ENCODE measurements at places on chromosomes 11 and 22.

DNA sequence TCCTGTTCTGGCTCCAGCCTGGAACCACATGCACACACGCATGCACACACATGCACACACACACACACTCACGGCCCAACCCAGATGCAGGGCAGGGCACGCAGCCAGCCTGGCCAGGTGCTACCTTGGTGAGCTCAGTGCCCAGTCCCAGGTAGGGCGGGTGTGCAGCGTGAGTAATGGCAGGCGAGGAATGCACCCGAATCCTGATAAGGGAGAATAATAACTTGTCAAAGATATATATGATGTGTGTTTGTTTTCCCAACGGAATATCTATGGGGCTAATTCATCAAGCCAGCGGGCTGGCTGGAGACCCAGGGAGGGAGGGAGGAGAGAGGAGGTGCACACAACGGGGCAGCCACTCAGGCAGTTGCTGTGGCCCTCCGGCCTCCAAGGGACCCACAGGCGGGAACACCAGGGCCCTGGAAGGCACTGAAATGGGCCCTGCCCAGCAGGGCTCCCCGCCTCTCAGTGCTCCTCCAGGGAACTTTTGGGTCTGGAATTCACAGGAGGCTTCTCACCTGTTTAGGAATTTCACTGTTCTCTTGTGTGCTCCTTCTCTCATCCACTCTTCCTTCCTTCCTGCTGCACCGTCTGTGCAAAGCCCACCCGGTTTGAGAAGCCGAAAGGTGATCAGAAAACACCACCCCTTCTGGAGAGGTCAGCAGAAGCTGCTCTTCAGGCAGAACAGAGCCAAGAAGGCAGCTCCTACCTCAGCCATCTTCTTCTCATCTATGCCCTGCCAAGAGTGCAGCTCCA is 79.0 kb downstream of the BUD13 start:
- no peak for DNase-seq

- DNase-seq: no peak
Observed at GRCh38 chr11:65159012-65159411, 11.0 kb upstream of the SPDYC start.

- DNase-seq: no peak
Observed at GRCh38 chr11:57500515-57500914, 15.0 kb downstream of the SLC43A1 start.

DNA sequence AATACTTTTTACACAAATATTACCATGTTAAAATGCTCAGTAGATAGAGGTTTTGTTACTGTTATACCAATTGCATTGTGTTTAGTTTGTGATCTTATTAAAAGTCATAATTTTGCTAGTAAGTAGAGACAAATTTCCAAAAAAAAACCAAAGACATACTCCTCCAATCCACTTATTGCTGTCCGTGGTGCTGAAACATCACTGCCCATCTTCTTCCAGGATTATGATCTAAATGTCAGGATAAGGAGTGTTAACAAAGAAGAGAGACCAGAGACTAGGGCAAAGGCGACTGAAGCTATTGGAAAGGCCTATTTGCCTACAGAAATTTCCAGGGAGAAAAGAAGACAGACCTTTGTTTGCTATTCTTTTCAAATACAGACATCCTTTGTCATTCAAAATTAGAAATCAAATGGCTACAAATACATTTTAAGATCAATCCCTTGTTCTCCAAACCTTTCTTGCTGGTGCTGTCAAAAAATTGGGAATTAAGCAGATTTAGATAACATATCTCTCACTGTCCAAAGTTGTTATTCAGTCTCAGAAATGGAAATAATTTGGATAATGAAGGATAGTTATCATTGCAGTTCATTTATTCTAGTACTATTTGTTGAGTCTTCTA is 199.7 kb downstream of the C11orf91 start:
- DNase-seq: peak; percentile 35

DNA sequence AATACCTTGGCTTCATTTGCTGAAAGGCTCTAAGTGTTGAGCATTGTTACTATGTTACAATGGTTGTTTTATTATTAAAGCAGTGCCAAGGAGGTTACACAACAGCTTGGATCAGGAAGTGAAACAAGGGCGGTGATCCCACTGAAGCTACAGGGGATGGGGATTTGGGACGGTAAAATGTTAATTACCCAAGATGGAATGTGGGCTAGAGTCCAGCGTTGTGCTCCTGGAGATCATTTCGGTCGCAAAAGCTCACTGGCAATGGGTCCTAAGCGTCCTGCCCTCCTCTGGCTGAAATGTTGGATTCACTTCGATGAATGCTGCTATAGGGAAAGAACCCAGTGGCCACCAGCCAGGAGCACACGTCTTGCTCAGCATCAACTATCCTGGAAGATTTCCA is 48.3 kb downstream of the FAM83F start:
- peak; percentile 44 for DNase-seq

- DNase-seq: no peak
Observed at GRCh38 chr22:36222887-36223450, 16.4 kb downstream of the APOL2 start.

DNA sequence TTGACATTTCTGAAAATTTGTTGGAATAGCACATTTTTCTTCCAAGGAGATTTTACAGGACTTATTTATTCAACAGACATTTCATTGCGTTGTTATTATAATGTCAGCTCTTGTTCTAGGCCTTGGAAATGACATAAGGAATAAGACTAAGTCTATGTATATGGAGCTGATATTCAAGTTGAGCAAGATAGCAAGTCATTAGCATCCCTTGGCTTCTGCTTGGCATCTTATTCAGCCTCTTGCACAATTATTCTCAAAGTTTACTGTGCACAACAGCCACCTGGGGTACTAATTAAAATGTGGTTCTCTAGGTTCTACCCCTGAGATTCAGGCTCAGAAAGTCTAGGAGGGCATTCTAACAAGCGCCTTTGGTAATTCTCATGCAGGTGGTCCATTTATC is 304.8 kb upstream of the DDI1 start:
- DNase-seq: no peak

- no peak for DNase-seq
Observed at GRCh38 chr11:81869351-81870065, 864.2 kb downstream of the FAM181B start.

DNA sequence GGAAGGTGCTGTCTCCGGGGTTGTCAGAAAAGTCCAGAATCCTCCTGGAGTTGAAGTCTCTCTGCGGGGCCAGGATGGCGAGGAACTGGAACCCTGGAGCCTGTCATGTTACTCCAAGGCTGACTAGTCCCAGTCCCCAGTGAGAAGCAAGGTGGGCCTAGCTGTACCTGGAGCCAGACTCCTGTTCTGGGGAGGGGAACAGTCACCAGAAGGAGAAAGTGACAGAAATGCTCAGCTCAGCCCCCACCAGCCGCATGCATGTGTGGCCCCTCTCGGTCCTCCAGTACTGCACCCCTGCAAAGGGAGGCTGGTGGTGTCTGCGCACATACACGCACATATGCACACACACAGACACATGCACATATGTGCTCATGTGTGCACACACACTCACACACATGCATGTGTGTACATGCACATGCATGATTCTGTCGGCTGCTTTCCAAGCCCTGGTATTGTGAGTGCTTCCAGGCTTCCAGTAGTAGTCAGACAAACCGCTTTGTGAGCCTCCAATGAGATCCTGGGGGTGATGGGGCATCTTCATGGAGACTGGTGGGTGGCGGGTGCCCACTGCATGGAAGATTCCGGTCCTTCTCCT is 54.3 kb downstream of the RTL6 start:
- DNase-seq: no peak

GRCh38 chr22:32623943-32624342 is 149.3 kb downstream of the FBXO7 start:
- DNase-seq: no peak

DNA sequence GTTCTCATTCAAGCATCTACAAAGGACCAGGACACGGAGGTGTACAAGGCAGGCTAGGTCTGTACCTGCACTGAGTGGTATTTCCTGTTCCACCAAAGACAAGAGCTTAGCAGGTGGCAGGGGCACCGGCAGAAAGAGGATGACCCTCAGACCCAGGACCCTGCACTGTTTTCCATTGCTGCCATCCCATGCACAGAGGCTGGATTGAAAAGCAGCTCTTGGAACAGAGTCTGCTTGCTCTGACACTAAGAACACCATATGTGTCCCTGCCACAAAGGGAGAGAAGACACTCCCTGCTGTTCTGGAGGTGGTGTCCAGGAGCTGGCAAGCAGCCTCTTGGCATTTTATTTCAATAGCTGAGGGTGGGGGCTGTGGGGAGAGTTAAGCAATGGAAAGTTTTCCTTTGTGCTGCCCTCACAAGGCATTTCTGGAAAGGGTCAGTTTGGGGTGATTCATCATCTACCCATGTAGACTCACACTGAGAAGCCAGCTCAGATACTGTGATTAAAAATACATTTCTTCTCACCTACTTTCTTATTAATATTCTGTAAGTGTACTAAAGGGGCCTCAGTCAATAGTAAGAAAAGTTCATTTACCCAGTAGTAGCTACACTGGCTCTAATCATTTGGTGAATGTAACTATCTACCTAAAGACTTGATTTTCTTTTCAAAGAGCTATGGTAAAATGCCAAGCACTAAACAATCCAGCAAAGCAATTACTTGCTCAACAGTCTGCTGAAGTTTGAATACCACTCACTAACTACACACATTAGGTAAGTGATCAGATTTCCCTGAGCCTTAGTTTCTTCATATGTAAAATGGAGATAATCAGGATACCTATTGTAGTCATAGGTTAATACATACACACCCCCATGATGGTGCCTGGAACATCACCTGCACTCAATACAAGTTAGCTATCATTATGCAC is 55.2 kb downstream of the SLC1A2 start:
- DNase-seq: peak; percentile 90
